Spinal cord (tissue), 10 donors: ENCODE measurements at places on chromosomes 6 and 20. TPM values are rescaled to one million over a fixed set of nuclear protein-coding genes. Genes with fewer than 3 reads are reported as not detected.

GRCh38 chr6:106451439-106451838 lies 90.9 kb downstream of the CRYBG1 start:
- no peak for DNase-seq

DNA sequence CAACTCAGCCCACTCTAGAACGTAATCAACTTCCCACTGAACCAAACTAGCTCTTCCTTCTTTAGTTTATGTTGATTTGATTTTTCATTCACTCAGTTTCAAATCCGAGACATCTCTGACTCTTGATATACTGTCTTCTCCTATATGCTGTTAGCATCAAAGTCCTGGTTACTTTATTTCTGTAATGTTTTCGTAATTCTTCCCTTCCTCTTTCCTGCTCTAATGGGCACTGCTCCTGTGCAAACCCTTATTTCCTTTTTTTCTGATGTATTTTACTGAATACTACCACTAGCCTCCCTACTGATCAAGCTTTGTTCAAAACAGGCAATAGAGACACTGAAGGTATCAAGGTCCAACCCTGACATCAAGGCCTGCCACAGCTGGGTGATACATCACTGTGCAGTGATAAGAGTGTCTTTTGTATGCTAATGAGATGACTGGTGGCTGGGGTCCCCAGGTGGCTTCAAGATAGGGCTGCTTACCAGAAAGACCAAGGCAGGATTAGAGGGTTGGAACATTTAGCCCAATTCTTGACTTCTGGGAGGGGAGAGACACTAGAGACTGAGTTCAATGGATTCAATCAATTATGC lies 95.2 kb downstream of the KIF13A start:
- no peak for DNase-seq

GRCh38 chr6:165556116-165556843 lies 106.8 kb downstream of the PDE10A start:
- no peak for DNase-seq

The CGAS gene
- 7.4 TPM for total RNA-seq

The PRL gene
- not detected for total RNA-seq

The BCAS1 gene
- 109 TPM for total RNA-seq

The RRAGD gene
- total RNA-seq: 58.3 TPM

The CST11 gene
- total RNA-seq: not detected

The OLIG3 gene
- 1.1 TPM for total RNA-seq
